ENCODE measurements at places on chromosomes 3 and 15.

DNA sequence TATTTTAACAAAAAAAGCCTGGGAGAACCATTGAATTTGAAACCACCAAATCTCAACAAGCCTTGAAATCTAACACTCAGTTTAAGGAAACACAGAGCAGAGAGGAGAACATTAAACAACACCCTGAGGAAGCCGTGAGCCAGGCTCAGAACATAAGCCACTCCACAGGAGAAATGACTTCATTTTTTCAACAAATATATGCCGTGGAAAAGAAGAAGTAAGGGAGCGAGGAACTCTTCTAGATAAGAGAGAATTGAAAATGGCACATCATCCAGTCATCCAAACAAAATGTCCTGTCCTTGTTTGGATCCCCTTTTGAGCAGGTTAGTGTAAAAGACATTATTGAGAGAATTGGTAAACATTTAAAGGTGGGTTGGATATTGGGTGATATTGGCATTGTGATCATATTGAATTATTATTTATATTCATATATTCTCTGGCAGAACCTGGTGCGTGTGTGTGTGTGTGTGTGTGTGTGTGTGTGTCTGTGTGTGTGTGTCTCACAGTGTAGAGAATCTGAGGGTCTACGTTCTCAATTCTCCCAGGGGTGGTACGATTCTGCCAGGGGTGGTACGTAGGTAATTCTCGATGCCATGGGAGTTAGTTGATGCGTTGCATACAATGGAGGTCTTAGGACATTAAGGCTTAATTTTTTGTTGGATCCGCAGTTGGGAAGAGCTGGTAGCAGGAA, 94.4 kb downstream of the ST6GAL1 start:
- DNase-seq: no peak

DNA sequence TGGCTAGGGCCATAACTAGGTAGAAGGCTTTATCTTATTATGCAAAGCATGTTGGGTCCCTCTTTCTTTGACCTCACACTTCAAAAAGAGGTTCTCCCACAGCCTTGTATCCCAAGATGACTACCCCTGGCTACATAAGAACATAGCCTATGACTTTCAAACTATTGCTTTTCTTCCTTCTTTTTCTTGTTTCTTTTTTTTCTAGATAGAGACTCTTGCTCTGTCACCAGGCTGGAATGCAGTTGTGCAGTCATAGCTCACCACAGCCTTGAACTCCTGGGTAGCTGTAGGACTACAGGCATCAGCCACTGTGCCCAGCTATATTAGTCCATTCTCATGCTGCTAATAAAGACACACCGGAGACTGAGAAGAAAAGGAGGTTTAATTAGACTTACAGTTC, 47.2 kb downstream of the DIPK2A start:
- no peak for DNase-seq

- no peak for DNase-seq
Measured at GRCh38 chr15:65663521-65663920, 41.8 kb downstream of the SLC24A1 start.

- DNase-seq: no peak
Measured at GRCh38 chr3:192834428-192834827, 83.2 kb downstream of the MB21D2 start.

GRCh38 chr15:28977377-28978010, 91.7 kb downstream of the APBA2 start:
- DNase-seq: no peak

- DNase-seq: no peak
Measured at GRCh38 chr3:40523781-40524180, 979 bp upstream of the ZNF621 start.

DNA sequence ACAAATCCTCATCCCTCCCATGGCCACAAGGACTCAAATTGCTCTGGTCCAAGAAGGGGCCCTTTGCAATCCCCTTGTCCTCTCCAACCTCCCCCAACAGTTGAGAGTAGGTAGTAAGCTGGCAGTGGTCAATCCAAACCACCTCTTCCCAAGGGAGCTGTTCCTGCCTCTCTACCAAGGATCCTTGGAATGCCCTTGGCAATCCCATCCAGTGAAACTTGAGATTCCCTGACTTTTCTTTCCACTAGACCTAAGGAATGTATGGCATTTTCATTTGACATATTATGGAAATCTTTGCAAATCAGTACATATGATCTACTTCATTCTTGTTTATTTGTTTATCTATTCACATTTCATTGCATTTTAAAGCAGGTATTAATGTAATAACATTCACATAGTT, 4.8 kb upstream of the RBP2 start:
- DNase-seq: no peak

- no peak for DNase-seq
Measured at GRCh38 chr15:29699791-29700190, 122.5 kb downstream of the TJP1 start.

DNA sequence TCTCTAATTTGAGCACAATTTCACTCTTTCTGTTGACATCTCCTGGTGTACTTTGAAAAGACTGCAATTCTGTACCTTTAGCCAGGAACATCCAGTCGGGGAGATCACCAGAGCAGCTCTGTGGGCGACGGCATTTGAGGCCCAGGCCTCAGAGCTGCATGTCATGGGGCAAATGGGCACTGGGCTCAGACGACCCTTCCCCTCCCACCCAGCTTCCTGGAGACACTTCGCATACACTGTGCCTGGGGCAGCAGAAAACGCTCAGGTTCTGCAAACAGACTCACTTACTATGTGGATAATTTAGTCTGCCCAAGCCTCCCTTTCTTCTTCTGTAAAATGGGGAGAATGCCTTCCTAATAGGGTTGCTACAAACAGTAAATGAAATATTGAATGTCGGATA, 96.9 kb downstream of the HMG20A start:
- no peak for DNase-seq

DNA sequence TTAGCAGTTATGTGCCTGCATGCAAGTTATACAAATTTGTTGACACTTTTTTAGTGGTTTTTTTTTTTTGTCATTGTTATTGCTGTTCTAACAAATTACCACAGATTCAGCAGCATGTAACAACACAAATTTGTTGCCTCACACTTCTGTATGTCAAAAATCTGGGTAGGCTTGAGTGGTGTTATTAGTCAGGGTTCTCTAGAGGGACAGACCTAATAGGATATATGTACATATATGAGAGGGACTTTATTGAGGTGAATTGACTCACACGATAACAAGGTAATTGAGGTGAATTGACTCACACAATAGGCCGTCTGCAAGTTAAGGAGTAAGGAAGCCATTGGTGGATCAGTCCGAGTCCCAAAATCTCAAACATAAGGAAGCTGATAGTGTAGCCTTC, 15.0 kb upstream of the PLSCR1 start:
- DNase-seq: no peak

DNA sequence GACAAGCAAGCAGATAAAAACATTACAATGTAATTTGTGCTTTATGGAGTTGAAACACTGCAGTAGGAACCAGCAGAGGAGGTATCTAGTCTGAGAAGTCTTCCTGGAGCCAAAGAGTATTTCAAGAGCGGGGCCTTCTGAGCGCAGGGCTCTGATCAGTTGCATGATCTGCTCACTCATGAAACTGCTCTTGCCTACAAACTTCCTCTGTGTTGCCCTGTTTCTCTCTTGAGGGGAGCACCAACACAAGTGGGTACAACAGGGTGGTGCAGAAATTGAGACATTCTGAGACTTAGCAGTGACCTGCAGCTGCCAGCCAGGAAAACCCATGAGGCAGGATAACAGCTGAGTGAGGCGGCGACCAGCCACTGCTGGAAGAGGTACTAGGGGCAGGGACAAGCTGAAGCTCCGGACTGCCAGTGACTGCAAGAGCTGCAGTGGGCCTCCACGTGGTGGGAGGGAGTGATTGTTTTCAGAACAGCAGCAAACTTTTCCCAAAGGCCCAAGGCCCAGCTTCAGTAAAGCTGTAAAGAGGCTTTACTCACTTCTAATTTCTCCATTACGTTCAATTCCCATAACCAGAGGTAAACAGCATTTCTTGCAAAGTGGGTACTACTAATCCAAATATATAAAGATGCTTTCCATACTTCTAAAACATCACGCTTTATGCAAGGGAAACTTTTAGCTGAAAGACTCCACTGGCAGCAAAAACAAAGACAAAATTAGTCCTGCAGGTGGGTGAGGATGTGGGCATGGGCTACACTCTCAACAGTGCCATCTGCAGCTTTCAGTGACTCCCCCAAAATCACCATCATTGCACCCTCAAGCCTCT, 69.0 kb upstream of the LPP start:
- DNase-seq: no peak

DNA sequence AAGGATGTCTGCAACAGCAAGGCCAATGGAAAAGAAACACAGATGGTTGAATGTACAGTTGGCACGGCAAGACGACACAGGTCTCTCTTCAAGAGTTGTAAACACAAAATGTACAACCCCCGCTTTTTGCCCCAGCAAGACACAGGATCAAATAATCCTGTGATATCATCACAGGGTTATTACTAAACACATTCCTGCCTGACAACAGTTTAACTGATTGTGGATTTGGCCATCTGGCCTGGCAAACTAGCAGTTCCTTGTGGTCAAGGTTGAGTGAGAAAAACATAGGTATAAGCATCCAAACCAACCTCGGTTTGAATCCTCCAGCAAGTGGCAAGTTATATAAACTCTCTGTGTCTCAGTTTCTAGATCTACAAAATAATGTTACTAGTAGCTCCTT, 23.4 kb downstream of the PARP16 start:
- DNase-seq: no peak

DNA sequence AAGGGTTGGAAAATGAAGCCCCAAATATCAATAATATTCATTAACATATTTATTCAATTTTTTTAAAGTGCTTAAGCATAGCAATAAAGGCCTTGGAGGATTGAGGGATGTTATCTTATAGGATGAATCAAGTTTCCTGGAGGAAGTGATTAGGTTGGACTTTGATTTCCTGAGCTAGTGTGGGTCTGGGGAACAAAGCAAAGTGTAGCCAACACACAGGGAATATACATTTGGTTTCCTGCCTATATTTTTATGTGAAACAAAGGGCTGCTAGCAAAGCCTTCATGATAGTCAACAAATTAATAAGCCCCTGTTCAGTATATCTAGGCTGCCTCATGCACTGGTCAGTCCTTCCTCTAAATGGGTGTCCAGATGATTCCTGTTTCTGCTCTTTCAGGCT, 261.1 kb upstream of the IL12A start:
- DNase-seq: no peak

GRCh38 chr15:60960517-60960916, 268.6 kb downstream of the RORA start:
- DNase-seq: no peak

- DNase-seq: no peak
Measured at GRCh38 chr3:125109536-125109925, 53.7 kb upstream of the HEG1 start.

GRCh38 chr3:167733961-167734497, 663 bp downstream of the PDCD10 start:
- peak; percentile 1 for DNase-seq

GRCh38 chr3:107816107-107816506, 274.7 kb downstream of the CD47 start:
- no peak for DNase-seq

DNA sequence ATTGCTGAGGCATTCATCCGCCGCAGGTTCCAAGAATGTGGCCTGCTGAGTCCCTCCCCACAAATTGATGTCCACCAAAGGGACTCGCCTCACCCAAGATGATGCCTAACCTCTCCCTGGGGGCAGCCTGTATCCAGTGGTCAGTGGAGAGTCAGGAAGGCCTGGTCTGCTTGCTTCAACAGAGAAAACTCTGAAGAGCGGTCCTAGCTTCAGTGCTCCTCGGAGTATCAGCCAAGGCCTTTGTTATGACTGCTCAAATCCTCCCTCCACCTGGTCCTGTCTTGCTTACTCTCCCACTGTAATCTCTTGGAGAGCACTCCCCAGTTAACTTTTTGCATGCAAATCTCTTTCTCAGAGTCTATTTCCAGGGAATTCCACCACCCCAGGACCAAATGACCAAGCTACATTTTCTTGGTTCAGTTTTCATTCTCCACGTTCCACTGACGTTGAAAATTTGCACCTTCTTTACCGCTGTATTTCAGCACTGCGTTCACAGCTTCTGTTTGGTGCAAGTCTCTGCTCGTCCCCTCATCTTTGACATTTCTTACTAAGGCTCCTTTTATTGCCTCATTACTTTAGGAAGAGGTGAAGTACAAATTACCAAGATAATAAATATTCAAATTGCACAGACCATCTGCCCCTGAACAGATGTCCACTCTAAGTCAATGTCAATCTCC, 22.3 kb downstream of the CMTM7 start:
- no peak for DNase-seq

DNA sequence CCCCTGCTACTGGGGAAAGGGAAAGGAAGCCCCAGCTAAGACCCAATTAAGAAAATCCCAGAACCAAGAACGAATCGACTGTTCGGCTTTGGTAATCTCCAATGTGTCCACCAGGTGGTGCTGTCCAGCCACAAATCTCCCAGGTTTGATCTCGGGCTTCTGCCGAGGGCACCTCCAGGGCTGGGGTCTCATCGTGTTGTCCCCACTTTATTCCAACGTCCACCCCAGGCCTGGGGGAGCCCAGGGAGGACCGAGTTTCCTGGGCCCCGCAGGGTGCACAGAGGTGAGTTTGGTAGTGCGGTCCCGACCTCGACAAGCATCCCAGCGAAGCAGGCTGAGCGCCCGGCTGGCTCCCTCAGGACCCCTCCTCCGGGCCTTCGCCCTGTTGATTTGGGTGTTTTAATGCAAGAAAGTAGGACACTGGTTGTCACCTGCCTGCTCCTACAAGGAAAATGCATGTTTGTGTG, 185.1 kb downstream of the GOLGA6L6 start:
- DNase-seq: peak; percentile 76

DNA sequence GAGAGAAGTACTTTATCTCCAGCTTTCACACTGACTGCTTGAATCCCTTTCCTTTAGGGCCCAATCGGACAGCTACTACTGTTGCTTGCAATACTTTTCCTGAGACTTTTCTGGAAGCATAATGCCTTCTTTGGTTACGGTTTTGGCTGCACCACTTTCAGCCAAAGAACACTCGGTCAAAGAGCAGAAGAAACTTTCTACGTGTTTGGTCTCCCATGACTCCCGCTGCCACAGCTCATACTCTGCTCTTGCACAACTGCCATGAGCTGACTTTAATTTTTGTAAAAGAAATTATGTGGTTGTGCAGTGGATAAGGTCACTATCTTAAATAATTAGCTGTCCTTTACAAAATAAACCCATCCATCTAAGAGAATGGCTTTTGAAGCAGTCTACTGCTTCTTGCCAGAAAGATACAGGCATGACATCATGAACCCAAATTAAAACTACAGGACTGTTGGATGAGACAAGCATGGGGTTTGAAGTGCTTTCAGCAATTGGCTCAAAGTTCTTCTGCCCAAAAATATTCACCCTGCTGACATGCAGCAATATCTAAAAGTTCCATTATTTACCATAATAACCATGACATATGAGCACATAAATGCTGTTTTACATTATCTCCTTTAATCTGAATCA, 42.0 kb downstream of the PROS1 start:
- no peak for DNase-seq

GRCh38 chr3:31704591-31705179, 172.0 kb downstream of the STT3B start:
- no peak for DNase-seq

GRCh38 chr3:48016301-48016973, at the start of gene MAP4:
Gene MAP4, minus strand, starts transcription at chr3:48016416. Its CDS starts 17,556 bp downstream, at chr3:47998860.
- DNase-seq: no peak

- DNase-seq: no peak
Measured at GRCh38 chr3:131925571-131925970, 109.2 kb downstream of the CPNE4 start.

Measured in stimulated activated CD4-positive, alpha-beta T cell treated with anti-CD3 and anti-CD28 coated beads, TNF-alpha, amount 100 ng/mL, for 48 hours (primary cell).